ENCODE measurements at places on chromosomes 2 and 18. TPM values are rescaled to one million over a fixed set of nuclear protein-coding genes. Genes with fewer than 3 reads are reported as not detected.

NAGK gene
- total RNA-seq: 98.4 TPM

HPCAL1 gene
- 17.5 TPM for total RNA-seq

SEH1L gene
- total RNA-seq: 50.7 TPM

YWHAQ gene
- 248 TPM for total RNA-seq

RBBP8 gene
- 29.4 TPM for total RNA-seq

SULT1C2 gene
- total RNA-seq: 0.05 TPM

SERPINB11 gene
- not detected for total RNA-seq

TRIM54 gene
- 0.47 TPM for total RNA-seq

RAB6C gene
- 0.16 TPM for total RNA-seq

SLC23A3 gene
- total RNA-seq: 2.6 TPM

HOXD1 gene
- not detected for total RNA-seq

DNA sequence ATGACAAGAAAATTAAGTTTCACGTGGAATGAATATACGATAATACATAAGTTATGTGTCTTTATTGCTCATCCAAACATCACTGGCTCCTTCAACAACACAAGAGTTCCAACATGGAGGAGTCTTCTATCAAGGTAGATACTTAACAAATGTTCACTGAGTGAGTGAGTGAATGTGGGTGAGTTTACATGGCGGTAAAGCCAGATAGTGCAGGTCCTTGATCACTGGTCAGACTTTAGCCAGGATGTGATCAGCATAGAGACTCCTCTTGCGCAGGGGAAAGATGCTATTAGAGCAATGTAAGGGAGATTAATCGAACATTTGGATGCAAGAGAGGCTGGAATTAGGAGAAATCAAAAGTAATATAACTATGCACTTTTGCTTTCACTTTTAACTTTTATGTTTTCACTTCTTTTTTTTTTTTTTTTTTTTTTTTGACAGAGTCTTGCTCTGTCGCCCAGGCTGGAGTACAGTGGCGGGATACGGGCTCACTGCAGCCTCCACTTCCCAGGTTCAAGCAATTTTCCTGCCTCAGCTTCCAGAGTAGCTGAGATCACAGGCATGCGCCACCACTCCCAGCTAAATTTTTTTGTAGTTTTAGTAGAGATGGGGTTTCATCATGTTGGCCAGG lies 249.0 kb upstream of the ID2 start:
- H3K36me3 ChIP-seq: no peaks in the 10 kb centered on the region
- H3K27ac ChIP-seq: no peak overlapping the region
- H3K27me3 ChIP-seq: no peaks in the 10 kb centered on the region
- peaks cover 8% of the 10 kb centered on the region for H3K4me1 ChIP-seq
- no peak for DNase-seq

DNA sequence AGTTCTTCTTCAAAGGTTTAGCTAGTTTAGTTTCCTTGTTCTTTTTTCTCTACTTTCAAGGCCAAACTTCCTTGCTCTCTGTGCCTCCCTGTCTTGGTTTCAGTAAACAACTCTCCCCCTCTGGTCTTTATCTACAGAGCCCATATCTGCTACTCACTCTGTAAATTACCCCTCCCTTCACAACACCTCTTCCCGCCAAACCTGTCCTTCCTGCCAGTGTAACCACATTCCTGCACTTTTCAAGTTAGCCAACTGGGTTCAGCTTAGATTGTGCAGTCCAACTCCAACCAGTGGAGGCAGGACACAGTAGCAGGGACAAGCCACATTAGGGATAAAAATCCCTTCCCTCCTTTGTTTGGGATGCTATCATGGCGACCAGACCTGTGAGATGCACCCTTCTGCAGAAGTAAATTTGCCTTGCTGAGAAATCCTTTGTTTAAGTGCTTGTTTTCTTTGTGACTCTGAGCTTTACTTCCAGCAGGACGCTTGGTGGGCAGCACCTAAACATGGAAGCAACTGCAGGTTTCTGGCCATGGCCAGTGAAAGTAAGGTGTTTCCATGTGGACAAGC lies 706.0 kb downstream of the KCNJ3 start:
- H3K27me3 ChIP-seq: no peaks in the 10 kb centered on the region
- no peak overlapping the region for H3K27ac ChIP-seq
- no peak overlapping the region for H3K4me3 ChIP-seq

DNA sequence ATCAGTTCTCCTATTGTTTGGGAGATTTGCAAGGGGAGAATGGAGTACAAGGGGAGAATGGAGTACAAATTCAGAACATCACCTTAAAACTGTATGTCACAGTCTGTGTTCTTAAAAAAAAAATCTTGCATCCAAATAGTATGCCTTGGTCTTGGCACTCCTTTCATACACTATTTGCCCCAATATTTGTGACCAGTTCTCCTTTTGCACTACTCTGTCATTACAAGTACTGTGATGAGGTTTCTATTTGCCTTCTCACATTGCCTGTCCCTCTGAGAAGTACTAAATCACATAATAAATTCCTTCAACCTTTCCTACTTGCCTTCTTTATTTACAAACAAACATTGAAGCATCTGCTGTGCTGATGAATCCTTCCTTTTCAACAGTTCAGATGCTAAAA lies 36.0 kb upstream of the NCK2 start:
- H3K4me1 ChIP-seq: no peaks in the 10 kb centered on the region
- DNase-seq: no peak
- no peak overlapping the region for H3K4me3 ChIP-seq
- H3K27ac ChIP-seq: no peak overlapping the region
- H3K27me3 ChIP-seq: peaks cover 19% of the 10 kb centered on the region
- no peaks in the 10 kb centered on the region for H3K36me3 ChIP-seq

DNA sequence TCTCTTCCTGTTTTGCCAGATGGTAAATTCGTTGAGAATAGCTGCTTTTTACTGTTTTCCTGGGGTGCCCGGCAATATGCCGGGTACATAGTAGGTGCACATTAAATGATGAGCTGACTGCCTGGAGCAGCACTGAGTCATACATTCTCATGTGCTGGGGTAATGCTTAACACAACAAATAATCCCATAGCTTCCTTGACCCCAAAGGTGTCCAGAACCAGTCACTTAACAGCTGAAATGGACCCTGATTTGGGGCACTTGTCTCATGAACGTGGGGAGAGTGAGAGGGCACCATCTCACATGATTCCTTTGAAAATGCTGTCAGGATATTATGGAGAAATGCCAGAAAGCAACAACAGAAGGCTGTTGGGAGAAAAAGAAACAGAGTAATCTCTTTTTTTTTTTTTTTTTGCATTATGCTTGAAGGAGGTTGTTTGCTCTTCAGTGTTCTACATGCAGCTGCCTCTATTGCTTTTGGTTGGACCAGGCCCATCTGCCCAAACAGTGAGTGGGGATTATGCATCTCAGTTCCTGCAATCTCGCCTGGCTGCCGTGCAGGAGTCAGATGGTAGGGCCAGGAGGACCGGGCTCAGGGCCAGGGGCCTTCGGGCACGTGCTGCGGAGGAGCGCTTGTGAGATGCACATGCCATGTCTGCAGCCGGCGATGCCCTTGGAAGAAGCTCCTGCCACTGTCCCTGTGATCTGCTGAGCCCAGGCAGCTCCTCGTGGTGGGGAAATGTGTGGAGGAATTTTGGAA lies 162.1 kb downstream of the SH3RF3 start:
- DNase-seq: no peak
- H3K4me3 ChIP-seq: no peak overlapping the region
- no peak overlapping the region for H3K27ac ChIP-seq
- H3K4me1 ChIP-seq: no peaks in the 10 kb centered on the region
- H3K27me3 ChIP-seq: peaks cover 35% of the 10 kb centered on the region

- H3K27me3 ChIP-seq: peaks cover 4% of the 10 kb centered on the region
- H3K27ac ChIP-seq: no peak overlapping the region
- H3K4me1 ChIP-seq: no peaks in the 10 kb centered on the region
- no peaks in the 10 kb centered on the region for H3K36me3 ChIP-seq
- no peak overlapping the region for H3K4me3 ChIP-seq
These were observed 330.2 kb upstream of the CHAC2 start for GRCh38 chr2:53437371-53437770.

DNA sequence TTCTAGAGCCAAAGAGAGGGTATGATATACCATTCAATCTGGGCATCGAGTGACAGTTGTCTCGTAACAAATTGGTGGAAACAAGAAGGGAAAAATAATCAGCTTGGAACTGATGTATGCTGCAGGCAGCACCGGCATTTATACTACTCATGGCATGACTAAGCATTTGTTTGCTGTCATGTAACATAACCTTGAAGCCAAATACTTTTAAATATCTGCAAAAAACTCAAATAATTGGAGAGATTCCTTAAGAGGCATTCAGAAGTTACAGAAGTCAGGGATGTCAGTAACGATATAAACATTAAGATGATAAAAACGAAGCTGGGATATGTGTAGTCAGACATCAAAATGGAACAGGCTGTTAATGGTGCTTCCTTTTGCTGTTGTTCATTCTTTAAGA lies 157.3 kb upstream of the MMADHC start:
- H3K4me1 ChIP-seq: peaks cover 30% of the 10 kb centered on the region
- H3K27me3 ChIP-seq: no peaks in the 10 kb centered on the region
- H3K27ac ChIP-seq: peak overlapping the region; percentile 40
- no peak overlapping the region for H3K4me3 ChIP-seq
- no peaks in the 10 kb centered on the region for H3K36me3 ChIP-seq

- no peak overlapping the region for H3K4me3 ChIP-seq
- H3K36me3 ChIP-seq: peaks cover 4% of the 10 kb centered on the region
- H3K27me3 ChIP-seq: no peaks in the 10 kb centered on the region
- H3K4me1 ChIP-seq: peaks cover 31% of the 10 kb centered on the region
- no peak for DNase-seq
These were observed 137.9 kb upstream of the PARD3B start for GRCh38 chr2:204407204-204408014.

DNA sequence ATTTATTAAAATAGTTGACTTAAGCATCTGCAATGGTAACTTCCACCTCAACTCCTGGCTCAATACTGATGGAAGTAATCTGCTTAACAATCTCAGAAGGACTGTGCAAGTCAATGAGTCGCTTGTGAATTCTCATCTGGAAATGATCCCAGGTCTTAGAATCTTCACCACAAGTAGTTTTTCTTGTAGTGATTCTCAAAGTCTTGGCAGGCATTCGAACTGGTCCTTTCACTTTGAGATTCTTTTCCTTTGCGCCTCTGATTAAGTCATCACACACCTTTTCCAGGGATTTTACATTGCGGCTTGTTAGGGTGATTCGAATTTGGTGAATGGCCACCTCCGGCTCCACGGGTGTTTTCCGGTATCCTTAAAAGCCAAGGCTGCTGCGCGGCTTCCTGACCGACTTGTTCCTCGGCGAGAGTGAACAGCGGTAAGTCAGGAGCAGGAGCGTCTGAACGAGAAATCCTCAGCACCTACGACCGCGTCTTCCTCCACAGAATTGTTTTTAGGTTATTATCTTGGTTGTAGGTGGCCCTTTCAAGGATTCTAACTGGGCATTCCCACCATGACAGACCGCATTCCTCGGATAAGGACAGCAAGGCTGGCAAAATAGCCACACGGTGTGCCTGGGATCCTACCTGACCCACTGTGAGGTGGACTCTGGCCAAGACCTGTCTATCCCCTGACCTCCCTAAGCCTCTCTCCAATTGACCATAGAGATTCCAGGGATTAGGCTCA lies 23.8 kb upstream of the SLC20A1 start:
- H3K27ac ChIP-seq: no peak overlapping the region
- no peaks in the 10 kb centered on the region for H3K36me3 ChIP-seq
- DNase-seq: no peak

DNA sequence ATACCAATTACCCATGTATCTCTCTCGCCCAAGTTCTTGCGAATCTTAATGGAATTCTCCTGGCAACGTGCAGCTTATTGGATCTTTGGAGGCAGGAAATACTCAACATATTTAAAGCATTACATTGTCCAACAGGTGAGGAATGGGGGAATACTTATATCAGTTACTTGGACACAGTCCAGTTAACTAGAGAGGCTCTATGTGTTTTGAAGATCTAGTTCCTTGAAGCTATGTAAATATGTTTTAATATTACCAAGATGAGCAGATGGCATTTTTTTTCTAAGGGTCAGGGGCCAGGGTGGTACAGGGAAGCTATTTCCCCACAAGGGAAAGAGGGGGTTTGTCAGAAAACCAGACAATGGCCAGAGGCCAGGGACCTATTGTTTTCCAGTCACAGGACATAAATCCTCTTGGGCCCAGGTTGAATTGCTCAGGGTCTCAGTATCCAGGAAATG lies 26.8 kb upstream of the MC5R start:
- H3K27me3 ChIP-seq: peaks cover 34% of the 10 kb centered on the region
- no peak for DNase-seq
- peak overlapping the region; percentile 85 for H3K27ac ChIP-seq
- peaks cover 22% of the 10 kb centered on the region for H3K4me1 ChIP-seq
- no peaks in the 10 kb centered on the region for H3K36me3 ChIP-seq

- H3K36me3 ChIP-seq: no peaks in the 10 kb centered on the region
- peaks cover 22% of the 10 kb centered on the region for H3K27me3 ChIP-seq
- DNase-seq: no peak
- H3K4me3 ChIP-seq: no peak within 1 kb of the TSS
- peak within 1 kb of the TSS; percentile 57 for H3K27ac ChIP-seq
- peaks cover 10% of the 10 kb centered on the region for H3K4me1 ChIP-seq
These were observed at the start of gene PLCD4 for GRCh38 chr2:218607436-218608115. Gene PLCD4, plus strand, starts transcription at chr2:218607899. Its CDS starts 7,841 bp downstream, at chr2:218615740.

GRCh38 chr18:56569416-56569815 lies 69.0 kb downstream of the TXNL1 start:
- H3K4me1 ChIP-seq: peaks cover 20% of the 10 kb centered on the region
- DNase-seq: no peak
- H3K27ac ChIP-seq: no peak overlapping the region
- H3K27me3 ChIP-seq: no peaks in the 10 kb centered on the region
- H3K4me3 ChIP-seq: no peak overlapping the region

- no peak overlapping the region for H3K4me3 ChIP-seq
- no peak overlapping the region for H3K27ac ChIP-seq
- no peaks in the 10 kb centered on the region for H3K36me3 ChIP-seq
These were observed 920.2 kb upstream of the VRK2 start for GRCh38 chr2:57126410-57126809.

DNA sequence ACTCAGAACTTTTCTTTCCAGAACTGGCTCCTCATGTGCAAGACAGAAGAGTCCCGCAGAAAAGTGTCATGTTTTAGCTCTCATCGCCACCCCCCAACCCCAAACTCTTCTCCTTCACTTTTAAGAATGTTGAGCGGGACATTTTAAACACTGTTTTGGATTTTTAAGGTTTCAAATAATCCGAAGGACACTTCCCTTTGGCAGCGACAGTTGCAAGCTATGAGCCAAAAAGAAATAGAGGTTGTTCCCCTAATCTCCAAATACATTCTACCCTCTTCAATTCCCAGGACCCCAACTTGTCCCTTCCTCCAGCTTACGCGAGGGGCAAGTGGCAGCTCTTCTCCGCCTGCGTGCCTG lies 678 bp upstream of the UBE2E3 start:
- peaks cover 41% of the 10 kb centered on the region for H3K4me1 ChIP-seq
- H3K27me3 ChIP-seq: no peaks in the 10 kb centered on the region
- peak overlapping the region; percentile 70 for H3K4me3 ChIP-seq
- H3K27ac ChIP-seq: peak overlapping the region; percentile 89
- H3K36me3 ChIP-seq: peaks cover 3% of the 10 kb centered on the region

GRCh38 chr2:180573951-180574350 lies 406.5 kb upstream of the UBE2E3 start:
- peaks cover 13% of the 10 kb centered on the region for H3K4me1 ChIP-seq
- no peak overlapping the region for H3K27ac ChIP-seq
- no peak overlapping the region for H3K4me3 ChIP-seq
- DNase-seq: no peak
- H3K27me3 ChIP-seq: no peaks in the 10 kb centered on the region

- H3K4me1 ChIP-seq: no peaks in the 10 kb centered on the region
- peak; percentile 48 for DNase-seq
- H3K27me3 ChIP-seq: no peaks in the 10 kb centered on the region
- H3K4me3 ChIP-seq: no peak overlapping the region
- no peak overlapping the region for H3K27ac ChIP-seq
These were observed 200.4 kb downstream of the INO80D start for GRCh38 chr2:205885492-205886099.

- no peak for DNase-seq
- H3K36me3 ChIP-seq: peaks cover 34% of the 10 kb centered on the region
- H3K4me1 ChIP-seq: no peaks in the 10 kb centered on the region
- no peak overlapping the region for H3K27ac ChIP-seq
These were observed 46.2 kb upstream of the DNMT3A start for GRCh38 chr2:25387876-25388449.
